ENCODE measurements at places on chromosomes 2 and 18. TPM values are rescaled to one million over a fixed set of nuclear protein-coding genes. Genes with fewer than 3 reads are reported as not detected.

GRCh38 chr2:18046558-18047212, 168.2 kb downstream of the KCNS3 start:
- H3K4me3 ChIP-seq: no peak overlapping the region
- no peak for DNase-seq
- no peaks in the 10 kb centered on the region for H3K36me3 ChIP-seq
- no peak overlapping the region for H3K27ac ChIP-seq
- no peaks in the 10 kb centered on the region for H3K27me3 ChIP-seq

GRCh38 chr18:46155641-46156051, 51.5 kb downstream of the HAUS1 start:
- H3K4me3 ChIP-seq: peak overlapping the region; percentile 66
- peak; percentile 61 for DNase-seq
- peaks cover 12% of the 10 kb centered on the region for H3K36me3 ChIP-seq

DNA sequence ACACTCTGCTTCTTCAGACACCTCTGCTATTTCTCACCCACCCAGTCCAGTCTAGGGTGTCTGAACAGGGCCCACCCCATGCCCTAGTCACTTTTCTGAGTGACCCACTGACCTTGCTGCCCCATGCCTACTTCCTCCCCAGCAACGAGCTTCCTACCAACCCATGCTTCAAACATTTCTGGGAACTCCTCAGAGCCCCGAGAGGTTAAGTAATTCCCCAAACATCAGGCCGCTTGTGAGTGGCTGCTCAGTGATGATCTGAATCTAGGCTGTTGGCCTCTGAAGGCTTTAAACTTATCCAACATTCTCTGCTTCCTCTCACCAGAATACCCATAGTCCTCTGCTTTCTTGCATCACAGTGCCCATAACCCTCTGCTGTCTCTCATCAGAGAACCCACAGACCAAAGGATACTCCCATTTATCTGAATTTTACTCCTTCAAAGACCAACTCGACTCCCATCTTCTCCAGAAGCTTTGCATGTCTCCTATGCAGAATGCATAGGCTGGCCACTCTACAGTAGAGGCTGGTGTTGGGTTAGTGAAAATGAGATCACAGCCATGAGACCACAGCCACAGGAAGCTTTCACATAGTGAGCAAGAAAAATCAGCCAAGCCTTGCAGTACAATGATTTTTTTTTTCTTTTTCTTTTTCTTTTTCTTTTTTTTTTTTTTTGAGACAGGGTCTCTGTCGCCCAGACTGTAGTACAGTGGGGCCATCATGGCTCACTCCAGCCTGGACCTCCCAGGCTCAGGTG, 309.5 kb upstream of the LYPD1 start:
- no peak for DNase-seq
- peak overlapping the region; percentile 73 for H3K27ac ChIP-seq
- H3K4me3 ChIP-seq: no peak overlapping the region
- peaks cover 2% of the 10 kb centered on the region for H3K4me1 ChIP-seq

DNA sequence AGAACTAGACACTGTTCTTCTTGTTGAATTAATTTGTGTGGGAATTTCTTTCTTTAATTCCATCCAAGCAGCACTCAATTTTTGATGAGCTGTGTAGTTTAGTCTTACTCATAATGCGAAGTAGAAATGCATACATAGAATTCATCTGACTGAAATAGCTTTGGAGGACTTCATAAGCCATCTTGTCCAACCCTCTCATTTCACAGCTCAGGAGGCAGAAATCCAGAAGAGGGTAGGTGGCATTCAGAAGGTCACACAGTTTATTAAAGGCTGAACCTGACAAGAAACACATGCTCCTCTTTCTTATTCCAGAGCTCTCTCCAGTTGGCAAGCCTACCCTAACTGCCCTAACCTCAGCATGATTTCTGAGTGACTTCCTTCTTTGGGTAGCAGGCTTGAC, 169.2 kb upstream of the NOSTRIN start:
- H3K36me3 ChIP-seq: peaks cover 8% of the 10 kb centered on the region
- no peaks in the 10 kb centered on the region for H3K27me3 ChIP-seq
- no peak overlapping the region for H3K4me3 ChIP-seq
- H3K4me1 ChIP-seq: peaks cover 5% of the 10 kb centered on the region

DNA sequence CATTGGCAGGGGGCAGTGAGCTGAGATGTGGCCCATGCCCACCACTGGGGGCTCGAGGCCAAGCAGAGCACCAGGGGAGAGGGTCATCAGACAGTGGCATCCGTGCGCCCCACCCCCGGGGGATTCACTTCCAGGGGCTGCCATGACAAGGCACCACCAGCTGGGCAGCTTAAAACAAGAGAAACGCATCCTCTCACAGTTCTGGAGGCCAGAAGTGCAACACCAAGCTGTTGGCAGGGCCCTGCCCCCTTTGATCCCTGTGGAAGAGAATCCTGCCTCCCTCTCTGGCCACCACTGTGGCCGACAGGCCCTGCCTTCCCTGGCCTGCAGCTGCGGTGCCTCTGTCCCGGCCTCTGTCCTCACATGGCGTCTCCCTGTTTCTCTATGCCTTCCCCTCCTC, 187.7 kb upstream of the ID2 start:
- no peak overlapping the region for H3K27ac ChIP-seq
- H3K27me3 ChIP-seq: peaks cover 8% of the 10 kb centered on the region
- H3K4me1 ChIP-seq: peaks cover 16% of the 10 kb centered on the region
- no peak for DNase-seq
- no peak overlapping the region for H3K4me3 ChIP-seq

DNA sequence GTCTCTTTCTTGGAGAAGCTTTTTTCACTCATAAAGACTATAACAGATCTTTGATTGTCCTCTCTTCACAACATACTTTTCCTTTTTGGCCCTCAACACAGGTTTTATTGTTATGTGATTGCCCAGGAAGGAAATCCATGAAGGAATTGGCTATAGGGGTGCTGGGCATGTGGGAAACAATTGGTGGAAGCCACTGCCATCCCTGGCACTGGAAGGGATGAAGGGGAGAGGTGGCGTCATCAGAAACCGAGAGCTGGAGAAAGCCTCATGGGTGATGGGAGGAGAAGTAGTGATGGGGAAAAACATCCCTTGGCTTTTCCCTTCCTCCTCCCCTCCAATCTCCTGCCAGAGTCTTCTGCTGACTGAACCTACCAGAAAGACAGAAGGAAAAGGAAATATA, 106.2 kb downstream of the SPOPL start:
- no peak overlapping the region for H3K27ac ChIP-seq
- H3K36me3 ChIP-seq: no peaks in the 10 kb centered on the region
- no peak overlapping the region for H3K4me3 ChIP-seq
- DNase-seq: no peak
- no peaks in the 10 kb centered on the region for H3K27me3 ChIP-seq
- H3K4me1 ChIP-seq: no peaks in the 10 kb centered on the region

DNA sequence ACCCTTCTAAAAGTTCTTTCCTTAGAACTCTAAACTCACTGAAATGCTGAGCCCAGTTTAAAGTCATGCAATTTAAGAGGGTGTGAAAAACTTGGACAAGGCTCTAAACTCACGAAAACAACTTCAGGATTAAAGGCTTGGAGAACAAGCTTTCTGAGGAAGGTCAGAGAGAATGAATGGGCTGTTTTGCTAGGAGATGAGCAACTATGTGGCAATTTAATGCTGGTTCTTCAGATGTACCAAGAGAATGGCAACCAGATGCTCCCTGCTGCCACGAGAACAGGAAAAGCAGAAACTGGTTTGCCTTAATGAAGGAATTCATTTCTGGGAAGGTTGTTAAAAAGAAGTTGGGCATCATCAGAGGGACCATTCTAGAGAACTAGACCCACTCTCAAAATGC, 77.8 kb upstream of the PMAIP1 start:
- H3K4me1 ChIP-seq: no peaks in the 10 kb centered on the region
- H3K27ac ChIP-seq: no peak overlapping the region
- H3K4me3 ChIP-seq: no peak overlapping the region
- peaks cover 21% of the 10 kb centered on the region for H3K27me3 ChIP-seq
- no peak for DNase-seq

DNA sequence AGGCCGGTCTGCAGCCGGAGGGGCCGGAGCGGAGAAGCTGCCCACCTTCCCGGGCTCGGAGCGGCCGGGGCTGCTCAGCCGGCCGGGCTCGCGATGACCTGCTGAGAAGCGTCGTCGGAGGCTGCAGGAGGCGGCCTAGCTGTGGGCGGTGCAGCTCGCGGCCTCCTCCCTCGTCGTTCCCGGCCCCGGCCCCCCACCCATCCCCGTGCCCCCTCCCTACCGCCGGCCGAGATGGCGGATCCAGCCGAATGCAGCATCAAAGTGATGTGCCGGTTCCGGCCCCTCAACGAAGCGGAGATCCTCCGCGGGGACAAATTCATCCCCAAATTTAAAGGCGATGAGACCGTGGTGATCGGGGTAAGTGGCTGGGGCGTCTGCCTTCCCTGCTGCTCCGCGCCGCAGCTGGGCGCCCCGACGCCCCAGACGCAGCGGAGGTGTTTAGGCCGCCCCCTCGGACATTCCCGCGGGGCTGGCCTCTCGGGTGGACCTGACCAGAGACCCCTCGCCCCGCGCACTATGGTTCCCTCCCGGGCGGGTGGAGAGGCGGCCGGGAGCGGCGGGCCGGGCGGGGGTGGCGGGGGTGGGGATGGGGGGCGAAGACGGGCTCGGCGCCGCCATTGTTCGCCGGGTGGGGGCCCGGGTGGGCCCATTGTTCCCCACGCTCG, 492 bp downstream of the KIF5C start:
- peaks cover 10% of the 10 kb centered on the region for H3K4me1 ChIP-seq
- DNase-seq: no peak
- peaks cover 17% of the 10 kb centered on the region for H3K27me3 ChIP-seq
- H3K36me3 ChIP-seq: peaks cover 7% of the 10 kb centered on the region
- peak overlapping the region; percentile 84 for H3K4me3 ChIP-seq

DNA sequence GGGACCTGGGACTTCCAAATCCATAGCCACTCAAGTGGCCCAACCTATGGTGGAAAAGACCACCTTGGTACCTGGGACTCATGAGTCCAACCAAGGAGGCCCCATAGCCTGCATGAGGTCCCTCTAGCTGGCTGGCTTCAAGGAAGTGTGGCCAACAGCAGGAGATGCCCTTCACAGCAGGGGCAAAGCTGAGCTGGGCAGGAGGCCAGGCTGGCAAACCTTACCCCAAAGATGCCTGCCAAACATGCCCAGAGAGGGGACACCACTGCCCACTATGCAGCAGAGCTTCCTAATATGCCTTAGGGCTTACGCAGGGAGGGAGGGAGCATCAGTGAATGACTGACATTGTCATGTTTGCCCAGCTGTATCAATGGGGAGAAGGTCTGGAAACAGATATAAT, 188.0 kb upstream of the GLI2 start:
- H3K27me3 ChIP-seq: peaks cover 7% of the 10 kb centered on the region
- no peak overlapping the region for H3K4me3 ChIP-seq
- no peaks in the 10 kb centered on the region for H3K36me3 ChIP-seq
- no peak overlapping the region for H3K27ac ChIP-seq
- DNase-seq: no peak

DNA sequence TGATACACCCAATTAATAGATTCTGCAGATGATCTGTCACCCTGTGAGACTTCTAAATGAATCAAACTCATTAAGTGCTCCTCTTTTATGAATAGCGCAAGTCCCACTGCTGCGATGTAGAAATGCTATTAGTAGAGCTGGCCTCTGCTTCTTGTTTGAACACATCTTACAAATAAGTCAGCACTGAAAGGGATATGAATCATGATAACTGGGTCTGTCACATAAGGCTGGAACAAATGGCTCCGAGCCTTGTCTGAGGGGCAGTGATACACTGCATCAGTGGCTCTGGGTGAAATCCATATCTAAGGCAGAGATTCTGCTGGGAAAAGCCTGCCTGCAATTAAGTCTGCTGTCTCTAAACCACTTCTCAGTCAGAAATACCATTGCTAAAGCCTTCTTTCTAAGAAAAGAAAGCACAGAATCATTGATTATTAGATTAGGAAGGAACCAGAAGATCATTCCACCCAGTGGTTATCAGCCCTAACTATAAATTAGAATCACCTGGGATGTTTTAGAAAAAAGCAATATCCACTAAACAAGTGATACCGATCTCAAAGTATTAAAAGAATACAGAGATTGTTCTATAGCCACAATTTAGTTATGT, 75.2 kb downstream of the SLC5A7 start:
- H3K4me1 ChIP-seq: no peaks in the 10 kb centered on the region
- no peaks in the 10 kb centered on the region for H3K36me3 ChIP-seq
- no peak overlapping the region for H3K27ac ChIP-seq
- H3K4me3 ChIP-seq: no peak overlapping the region
- no peaks in the 10 kb centered on the region for H3K27me3 ChIP-seq
- DNase-seq: no peak

- no peaks in the 10 kb centered on the region for H3K36me3 ChIP-seq
- DNase-seq: no peak
- H3K4me1 ChIP-seq: no peaks in the 10 kb centered on the region
- H3K4me3 ChIP-seq: no peak overlapping the region
- H3K27me3 ChIP-seq: peaks cover 24% of the 10 kb centered on the region
These were observed 229.9 kb upstream of the CRIM1 start for GRCh38 chr2:36125702-36126101.

DNA sequence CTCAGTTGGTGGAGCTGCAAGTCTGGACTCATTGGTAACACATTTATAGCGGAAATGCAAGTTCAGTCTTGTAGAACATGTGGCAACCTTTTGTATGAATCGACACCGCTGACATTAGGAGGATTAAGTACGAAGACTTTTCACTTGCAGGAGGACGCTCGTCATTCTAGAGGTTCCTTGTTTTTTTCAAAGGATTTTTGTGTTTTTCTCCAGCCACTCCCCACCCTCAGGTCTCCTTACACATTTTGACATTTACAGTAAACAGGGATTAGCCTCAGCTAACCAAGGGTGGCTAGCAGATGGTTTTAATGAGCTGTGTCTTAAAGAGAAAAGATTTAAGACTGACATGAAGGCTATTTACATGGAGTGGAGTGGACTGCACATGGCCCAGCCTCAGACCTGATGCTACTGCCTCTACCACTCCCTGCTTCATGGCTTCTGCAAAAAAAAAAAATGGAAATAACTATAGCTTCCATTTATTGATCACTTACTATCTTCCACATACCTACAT, 173.8 kb downstream of the TRIB2 start:
- H3K27me3 ChIP-seq: peaks cover 20% of the 10 kb centered on the region
- no peak for DNase-seq
- H3K4me3 ChIP-seq: no peak overlapping the region
- no peaks in the 10 kb centered on the region for H3K36me3 ChIP-seq

DNA sequence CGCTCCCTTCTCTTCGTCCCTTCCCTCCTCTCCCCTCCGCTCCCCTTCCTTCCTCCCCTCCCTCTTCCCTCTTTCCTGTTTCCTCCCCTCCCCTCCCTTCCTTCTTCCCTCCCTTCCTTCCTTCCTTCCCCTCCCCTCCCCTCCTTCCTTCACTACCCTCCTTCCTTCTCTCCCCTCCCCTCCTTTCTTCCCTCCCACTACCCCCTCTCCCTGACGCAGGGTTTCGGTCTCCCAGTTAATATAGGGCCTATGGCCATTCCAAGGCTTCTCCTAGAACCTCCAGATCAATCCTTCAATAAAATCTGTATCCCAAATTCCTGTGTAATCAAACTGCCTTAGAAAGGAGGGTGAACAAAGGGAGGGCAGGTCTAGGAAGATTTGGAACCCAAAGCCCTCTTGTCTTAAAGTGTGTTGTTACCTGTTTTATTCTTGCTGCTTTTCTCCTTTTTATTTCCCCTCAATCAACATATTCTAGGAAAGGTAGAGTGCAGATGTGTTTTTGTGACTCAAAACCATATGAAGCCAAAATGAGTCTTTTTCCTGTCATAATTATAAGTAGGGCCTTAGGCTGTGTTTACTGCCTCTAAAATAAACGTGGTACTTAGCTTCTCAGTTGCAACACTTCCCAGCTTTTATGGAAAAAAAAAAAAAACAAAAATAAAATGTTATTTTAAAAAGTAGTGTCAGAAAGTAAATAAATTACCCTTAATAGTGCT, 53.7 kb downstream of the GPD2 start:
- no peak overlapping the region for H3K4me3 ChIP-seq
- H3K4me1 ChIP-seq: peaks cover 49% of the 10 kb centered on the region
- no peaks in the 10 kb centered on the region for H3K27me3 ChIP-seq
- no peak for DNase-seq
- peaks cover 3% of the 10 kb centered on the region for H3K36me3 ChIP-seq
- H3K27ac ChIP-seq: peak overlapping the region; percentile 5

SDC1 gene
- 0.62 TPM for total RNA-seq
